ENCODE measurements at places on chromosomes 7 and 10. TPM values are rescaled to one million over a fixed set of nuclear protein-coding genes. Genes with fewer than 3 reads are reported as not detected.

DNA sequence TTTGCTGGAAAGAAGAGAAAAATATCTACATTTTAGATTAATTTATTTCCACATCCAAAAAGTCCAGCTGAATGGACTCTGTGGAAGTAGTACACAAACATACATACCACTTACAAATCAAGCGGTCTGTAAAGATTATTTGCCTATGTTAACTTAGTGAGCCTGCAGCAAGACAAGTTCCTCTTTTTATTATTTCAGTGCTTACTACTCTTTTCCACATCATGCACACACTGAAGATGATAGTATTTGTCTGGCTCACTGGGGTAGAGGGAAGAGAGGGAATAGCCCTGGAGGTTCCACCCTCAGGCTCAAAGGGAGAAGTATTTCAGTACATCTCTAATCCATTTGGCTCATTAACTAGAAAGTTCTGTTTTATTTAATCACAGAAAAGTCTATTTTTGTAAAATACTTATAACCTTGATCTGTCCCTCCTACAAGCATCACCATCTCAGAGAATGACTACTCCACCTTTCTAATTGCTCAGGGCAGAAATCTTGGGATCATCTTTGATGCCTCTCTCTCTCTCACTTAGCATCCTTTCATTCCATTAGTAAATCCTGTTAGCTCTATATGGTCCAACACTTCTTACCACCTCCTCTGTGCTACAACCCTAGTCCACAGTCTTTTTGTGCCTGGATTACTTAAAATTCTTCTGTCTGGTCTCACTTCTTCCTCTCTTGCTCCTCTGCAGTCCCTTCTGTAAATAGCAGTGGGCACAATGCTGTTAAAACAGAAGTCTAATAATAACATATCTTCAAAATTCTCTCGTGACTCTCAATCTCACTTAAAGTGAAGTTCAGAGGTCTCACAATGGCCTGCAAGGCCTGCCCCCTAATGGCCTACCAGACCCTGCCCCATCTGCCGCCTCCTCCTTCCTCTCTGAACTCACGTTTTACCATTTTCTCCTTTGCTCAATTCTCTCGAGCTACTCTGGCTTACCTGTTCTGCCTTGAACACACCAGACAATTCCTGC is 64.3 kb upstream of the CCDC6 start:
- DNase-seq: no peak

DNA sequence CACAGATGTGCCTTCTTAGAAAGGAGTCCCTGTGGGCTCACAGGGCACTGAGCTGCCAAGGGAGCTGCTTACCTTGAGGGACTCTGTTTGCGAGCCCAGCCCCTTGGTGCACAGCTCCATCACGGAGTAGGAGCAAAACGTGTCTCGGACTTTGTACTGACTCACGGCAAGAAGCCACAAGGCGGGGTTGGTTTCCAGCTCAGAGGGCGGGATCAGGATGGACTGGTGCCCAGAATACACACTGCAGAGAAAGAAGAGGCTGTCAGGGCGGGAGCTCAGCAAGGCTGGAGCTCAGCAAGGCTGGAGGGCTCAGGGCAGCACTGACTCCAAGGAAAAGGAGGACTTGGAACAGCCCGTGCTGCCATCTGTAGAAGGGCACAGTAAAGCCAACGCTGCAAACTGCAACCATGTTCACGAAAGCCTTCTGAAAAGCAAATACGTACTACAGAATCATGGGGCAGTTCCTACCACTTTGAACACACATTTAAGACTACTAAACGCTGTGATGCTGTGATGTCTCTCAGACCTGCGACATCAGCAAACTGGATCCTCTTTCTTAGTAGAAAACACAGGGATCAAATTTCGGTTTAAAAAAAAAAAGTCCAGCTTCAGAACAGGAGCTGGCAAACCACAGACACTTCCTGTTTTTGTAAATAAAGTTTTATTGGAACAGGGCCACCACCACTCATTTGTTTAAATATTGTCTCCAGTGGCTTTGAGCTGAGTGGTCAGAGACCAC is 194.3 kb downstream of the ZMYND11 start:
- peak; percentile 96 for DNase-seq

DNA sequence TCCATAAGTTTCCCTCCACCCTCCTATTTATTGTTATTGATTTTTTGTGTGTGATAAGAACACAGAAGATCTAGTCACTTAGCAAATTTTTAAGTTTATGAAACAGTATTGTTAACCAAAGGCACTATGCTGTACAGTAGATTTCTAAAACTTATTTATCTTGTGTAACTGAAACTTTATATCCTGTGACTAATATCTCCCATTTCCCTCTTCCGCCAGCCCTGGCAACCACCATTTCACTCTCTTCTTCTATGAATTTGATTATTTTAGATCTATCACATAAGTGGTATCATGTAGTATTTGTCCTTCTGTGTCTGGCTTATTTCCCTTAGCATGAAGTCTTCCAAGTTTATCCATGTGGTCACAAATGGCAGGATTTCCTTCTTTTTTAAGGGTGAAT is 144.3 kb upstream of the INHBA start:
- DNase-seq: no peak

DNA sequence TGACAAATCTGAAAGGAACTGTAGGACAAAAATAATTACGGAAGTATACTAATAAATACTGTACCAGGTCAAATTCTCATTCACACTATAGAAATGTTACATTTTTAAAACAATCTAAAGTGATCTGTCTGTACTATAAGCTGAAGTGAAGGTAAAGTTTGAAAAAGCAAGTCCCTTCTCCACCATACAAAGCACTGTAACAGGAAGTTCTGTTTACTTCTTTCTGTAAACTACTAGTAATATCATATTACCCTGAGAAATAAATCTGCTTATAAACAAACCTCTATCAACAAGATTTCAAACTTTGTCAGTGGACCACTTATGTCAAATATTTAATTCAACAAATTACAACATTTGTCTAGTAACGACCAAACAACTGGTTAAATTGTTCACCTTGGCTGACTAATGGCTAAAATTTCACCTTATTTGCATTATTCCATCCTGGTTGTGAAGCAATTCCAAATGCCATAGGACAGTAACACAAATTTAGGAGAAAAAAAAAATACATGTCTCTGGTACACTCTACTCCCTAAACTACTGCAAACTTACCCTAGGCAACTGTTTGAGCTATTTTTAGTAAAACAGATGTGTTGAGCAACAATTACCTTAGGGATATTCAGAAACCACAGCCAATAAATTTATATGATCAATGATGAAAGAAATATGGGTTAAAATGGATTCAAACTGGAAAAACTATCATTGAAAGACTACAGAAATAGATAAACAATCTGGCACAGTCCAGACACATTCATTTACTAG is 126.0 kb downstream of the NRBF2 start:
- no peak for DNase-seq

DNA sequence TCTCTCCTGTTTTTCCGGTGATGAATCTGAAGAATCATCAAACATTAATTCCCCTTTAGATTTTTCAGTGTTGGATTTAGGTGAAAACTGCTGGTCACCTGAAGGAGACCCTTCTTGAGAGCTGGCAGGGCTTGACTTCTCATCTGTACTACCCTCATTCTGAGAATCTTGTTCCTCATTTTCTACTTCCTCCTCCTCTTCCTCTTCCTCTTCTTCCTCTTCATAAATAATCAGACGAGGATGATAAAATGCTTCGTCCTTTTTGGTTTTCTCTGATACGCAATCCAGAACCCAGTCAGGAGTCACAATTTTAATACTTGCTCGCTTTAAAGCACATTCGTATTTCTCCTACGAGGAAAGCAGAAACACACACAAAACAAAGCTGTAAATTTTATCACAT is 26.9 kb downstream of the PAXIP1 start:
- no peak for DNase-seq

DNA sequence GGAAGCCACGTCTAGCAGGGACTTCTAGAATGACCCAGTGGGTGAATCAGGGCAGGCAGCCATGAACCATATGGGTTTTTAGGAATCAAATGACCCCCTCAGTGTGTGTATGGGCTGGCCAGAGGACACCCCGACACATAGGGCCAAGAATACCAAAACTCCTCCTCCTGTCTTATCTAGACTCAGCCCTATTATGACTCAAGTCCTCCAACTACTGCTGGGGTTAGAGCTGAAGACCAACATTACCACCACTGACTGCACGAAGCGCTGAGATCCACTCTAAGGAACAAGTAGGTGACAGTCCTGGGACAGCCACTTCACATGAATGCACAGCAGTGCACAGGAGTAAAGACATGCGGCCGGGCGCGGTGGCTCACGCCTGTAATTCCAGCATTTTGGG is 11.5 kb upstream of the SVOPL start:
- no peak for DNase-seq

GRCh38 chr10:58350619-58351323 is 16.0 kb downstream of the UBE2D1 start:
- no peak for DNase-seq

GRCh38 chr10:77430530-77430929 is 207.1 kb downstream of the KCNMA1 start:
- DNase-seq: no peak

DNA sequence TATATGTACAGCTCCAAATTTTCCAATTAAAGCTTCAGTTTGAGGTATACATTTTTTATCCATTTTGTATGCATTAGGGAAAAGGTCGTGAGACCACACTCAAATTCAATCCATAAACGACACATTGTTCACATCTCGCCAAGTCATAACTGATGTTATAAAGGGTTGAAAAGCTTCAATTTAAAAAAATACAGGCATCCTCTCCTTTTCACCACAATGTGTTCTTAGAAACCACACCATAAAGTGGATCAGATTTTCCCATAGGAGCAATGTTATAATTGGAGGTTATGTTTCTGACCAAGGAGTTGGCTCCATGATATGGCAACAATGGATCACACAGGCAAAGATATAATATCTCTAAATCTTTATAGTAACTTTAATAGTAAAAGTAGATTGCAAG is 663.6 kb downstream of the PARD3 start:
- no peak for DNase-seq

DNA sequence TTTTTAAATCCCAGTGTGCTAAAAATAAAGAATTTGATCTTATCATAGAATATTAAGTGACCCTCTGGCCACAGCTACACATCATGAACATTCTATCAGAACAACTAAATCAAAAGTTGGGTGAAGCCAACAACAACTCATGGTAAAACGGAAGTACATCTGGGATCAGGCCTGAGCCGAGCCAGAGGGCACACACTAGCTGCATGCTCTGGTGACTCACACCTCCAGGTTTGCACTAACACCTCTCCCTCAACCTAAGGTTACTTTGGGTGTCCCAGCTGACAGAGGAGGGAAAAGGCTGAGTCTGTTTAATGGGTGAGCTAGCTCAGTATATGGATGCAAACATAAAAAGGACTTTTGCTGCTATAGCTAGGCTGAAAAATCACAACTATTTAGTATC is 281.6 kb downstream of the HGF start:
- DNase-seq: no peak

DNA sequence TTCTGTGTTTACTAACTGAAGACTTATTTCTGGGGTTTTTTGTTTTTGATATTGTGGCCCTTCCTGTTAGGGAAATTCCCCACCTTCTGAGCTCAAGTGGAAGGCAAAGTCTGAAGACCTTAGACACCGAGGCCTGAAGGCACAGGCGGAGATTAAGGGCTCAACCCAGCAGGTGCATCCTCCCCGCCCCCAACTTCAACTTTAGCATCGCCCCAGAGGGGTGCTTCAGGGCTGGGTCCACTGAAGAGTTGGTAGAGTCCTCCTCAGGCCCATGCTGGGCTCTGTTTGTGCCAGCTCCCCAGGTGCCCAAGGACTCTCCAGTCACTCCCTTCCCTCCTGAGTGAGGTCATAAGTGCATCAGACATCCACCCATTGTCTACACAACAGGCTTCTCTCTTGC is 9.4 kb upstream of the PPIA start:
- DNase-seq: no peak

DENND2A gene
- 7.6 TPM for total RNA-seq

ECHDC3 gene
- total RNA-seq: 13.8 TPM

TMEM229A gene
- 0.71 TPM for total RNA-seq

DRGX gene
- total RNA-seq: not detected

SSC4D gene
- total RNA-seq: not detected

DNAAF5 gene
- 13.2 TPM for total RNA-seq

NOC3L gene
- 17.8 TPM for total RNA-seq

Data from sigmoid colon (tissue), 7 donors.